ENCODE measurements at places on chromosomes 2 and 18.
A peak's percentile ranks its signal among the peaks of the same experiment; 100 is the strongest.

DNA sequence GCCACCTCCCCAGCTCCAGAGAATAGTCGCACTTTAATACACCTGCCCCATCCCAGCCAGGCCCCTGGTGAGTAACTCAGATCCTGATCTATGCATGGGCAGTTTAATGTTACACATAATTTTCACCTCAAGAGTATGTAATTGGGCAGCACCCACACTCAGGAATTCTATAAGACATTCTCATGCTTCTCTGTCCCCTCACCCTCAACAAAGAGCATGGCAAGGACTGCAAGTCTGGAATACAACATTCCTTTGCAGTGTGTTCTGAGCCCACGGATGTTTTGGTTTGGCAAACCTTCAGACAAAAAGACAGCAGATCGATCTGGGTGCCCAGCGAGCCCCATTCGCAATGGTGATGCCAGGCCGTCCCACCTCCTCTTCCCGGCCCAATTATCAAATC is 4.9 kb upstream of the SLC14A1 start:
- no peak for DNase-seq

GRCh38 chr2:12469141-12469561 is 247.6 kb upstream of the TRIB2 start:
- DNase-seq, result no peak

GRCh38 chr2:16149349-16150243 is 209.2 kb downstream of the MYCN start:
- DNase-seq, result no peak

DNA sequence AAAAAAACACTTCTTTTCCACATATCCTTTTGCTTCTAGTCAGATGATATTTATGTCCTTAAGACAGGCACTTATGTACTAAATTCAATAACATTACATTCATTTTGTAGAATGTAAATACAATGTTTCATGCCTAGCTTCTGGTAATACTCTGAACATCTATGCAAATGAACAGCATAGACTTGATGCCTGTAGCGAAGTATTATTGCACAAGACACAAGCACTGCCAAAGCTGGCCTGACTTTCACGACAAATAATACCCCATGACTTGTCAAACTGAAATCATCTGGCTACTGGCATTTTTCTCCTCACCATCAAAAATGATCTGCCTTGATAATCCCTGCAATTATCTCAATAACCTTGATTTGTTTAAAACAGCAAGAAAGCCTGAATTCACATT is 101.3 kb downstream of the L3MBTL4 start:
- no peak for DNase-seq

DNA sequence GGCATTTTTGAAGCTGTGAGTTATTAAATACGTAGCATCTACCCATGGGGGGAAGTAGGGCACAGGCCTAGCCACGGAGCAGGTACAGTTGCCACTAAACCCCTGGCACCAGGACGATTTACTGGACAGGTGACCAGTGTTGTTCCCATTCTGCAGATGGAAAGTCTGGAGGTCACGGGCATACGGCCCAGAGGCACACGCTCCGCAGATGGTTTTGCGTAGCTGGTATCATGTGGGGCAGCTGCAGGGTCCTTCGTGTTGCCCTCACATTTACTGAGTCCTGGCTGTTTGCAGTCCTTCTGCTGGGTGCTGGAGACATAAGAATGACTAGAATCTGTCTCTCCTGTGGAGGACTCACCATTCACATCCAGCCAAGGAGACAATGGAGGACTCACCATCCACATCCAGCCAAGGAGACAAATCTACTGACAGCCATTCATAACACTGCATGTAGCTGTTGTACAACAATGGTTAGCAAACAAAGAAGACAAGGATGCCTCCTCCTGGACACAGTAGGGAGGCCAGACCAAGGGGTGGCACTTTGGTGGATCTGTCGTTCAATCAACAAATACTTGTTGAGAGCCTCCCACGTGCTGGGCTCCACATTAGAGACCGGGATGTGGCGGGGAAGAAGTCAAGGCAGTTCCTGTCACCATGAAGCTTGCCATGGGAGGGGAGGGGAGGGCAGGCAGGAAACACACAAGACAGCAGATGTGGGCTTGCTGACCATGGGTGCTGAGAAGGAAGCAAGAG is 24.9 kb downstream of the TWIST2 start:
- DNase-seq, result no peak

DNA sequence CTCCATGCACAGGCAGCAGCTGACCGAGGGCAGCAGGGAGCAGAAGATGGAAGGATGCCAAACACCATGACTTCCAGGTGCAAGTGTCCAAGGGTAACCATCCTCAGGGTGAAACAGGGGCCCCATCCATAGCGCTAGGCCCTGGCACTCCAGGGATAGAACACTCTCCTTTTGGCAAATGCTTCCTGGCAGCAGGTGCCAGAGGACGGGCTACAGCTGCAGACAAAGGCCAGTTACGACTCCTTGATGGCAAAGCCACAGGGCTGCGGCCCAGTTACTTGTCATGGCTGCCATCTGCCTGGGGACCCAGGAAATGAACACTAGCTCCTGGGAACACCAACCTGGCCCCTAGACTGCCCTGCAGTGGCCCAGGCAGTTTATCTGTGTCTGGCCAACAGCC is 178.8 kb downstream of the TMEM163 start:
- DNase-seq, result no peak

- no peak for DNase-seq
These were observed 255.4 kb upstream of the CHAC2 start for GRCh38 chr2:53512071-53512826.

- no peak for DNase-seq
These were observed 492.4 kb upstream of the ACVR2A start for GRCh38 chr2:147352264-147353071.

DNA sequence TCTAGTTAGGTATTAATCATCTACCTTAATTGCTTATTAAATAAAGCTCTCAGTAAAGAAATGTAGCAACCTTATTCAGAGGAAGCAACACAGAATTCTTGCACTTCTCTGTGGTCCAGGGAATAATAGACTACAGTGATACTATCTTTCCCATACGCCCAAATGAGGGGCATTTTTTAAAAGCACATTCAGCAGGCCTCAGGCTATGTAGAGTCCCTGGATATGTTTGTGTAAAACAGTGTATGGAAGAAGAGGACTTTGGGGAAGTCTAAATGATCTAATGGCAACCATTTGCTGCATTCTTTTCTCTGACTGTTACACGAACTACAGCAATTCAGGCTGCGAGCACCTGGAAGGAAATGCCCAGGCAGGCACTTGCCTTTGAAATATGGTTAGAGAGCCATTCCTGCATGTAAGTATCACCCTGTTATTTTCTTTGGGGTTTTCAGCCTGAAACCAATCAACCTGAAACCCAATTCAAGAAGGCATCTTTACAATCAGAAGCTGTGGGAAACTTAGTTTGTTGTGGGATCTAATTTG is 1814.7 kb upstream of the CELF4 start:
- no peak for DNase-seq

DNA sequence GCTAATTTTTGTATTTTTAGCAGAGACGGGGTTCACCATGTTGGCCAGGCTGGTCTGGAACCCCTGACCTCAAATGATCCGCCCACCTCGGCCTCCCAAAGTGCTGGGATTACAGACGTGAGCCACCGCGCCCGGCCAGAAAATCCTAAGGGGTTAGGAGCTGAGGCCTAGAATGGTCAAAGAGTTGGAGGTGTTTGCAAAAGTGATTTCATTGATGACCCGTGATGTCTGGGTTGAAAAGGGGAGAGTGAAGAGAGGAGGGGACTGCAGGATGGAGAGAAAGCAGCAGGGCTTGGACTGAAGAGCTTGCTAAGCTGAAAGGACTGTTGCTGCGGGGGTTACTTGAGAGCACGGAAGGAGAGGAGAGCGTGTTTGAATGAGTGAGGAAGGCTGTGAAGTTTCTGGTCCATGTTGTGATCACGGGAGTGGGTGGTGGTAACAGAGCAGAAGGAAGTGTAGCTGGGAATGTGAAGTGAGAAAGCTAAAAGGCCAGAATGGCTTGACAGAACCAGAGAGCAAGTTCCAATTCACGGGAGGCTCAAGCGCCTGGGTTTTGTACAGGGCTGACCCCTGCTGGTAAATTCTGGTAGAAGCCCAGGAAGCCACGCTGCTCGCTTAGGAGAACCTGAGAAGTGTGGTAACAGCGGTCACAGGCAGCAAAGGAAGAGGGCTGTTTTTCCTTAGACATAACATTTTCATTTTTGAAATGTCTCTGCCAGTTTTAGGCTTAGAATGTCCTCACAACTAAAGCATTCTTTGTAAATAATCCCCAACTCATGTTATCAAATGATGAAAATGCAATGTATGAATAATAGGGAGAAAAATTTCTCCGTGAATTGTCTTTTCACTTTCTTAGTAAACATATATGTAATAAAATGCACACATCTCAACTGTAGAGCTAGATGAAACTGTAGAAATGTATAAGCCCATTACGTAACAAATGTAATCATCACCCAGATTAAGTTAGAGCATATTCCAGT is 40.5 kb upstream of the ACTR2 start:
- peak; percentile 43 for DNase-seq

- DNase-seq, result no peak
These were observed 9.1 kb upstream of the MALT1 start for GRCh38 chr18:58662118-58662517.

GRCh38 chr2:161177969-161178368 is 17.7 kb downstream of the TANK start:
- DNase-seq, result no peak

- DNase-seq, result no peak
These were observed 98.9 kb upstream of the ODC1 start for GRCh38 chr2:10546975-10547391.

DNA sequence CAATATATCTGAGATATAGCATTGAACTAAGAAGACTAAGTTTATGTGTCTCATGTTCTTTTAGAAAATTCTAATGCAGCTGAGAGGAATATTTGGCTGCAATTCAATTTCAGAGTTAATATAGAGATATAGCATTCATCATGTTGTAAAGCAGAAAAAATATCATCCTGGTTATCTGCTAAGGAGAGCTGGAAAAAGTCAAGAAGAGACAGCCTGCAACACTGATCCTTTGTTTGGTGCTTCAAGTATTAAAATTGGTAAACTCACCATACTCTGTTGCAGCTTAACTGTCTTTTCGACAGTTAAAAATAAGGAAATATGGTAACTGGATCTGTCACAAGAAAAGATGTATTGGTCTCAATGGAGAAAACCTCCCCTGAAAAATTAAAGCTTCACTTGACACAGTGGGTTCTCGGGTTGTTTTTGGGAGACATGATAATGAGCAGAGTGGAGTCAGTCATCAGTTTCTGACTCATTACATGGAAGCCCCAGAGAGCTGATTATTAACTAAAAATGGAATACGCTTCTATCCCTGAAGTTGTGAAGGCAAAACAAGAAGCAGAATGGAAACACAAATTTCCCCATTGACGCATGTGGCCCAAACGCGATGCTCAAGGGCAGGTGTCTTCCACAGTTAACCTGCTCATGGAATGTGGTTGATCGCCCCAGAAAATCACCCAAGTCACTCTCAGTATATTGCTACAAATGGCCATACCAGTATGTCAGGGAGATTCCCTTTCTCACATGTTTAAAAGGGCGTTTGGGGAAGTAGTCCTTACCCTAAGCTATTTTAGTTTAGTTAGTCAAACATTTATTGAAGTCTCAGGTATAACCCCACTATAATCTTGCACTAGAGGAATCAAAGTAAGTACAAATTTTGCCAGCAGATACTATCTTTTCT is 8.2 kb downstream of the BCL2 start:
- no peak for DNase-seq

DNA sequence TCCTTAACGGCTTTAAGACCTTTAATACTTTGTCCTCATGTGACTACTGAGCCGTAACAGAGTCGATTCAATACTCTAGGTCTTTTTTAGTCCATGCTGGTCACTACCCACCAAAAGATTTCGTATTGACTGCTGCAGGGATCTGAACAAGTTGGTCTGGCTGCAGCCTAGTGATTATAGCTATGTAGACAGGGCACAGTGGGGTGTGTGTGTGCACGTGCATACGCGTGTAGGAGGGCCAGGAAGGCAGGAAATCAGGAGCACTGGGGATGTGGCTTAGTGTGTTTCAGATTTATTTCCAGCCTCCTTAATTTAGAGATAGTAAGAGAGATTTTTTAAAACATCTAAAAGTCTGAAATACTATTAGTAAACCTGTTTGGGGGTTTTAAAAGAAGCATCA is 161.4 kb downstream of the MYO3B start:
- DNase-seq, result no peak

GRCh38 chr2:12855508-12855907 is 138.8 kb downstream of the TRIB2 start:
- DNase-seq, result no peak

DNA sequence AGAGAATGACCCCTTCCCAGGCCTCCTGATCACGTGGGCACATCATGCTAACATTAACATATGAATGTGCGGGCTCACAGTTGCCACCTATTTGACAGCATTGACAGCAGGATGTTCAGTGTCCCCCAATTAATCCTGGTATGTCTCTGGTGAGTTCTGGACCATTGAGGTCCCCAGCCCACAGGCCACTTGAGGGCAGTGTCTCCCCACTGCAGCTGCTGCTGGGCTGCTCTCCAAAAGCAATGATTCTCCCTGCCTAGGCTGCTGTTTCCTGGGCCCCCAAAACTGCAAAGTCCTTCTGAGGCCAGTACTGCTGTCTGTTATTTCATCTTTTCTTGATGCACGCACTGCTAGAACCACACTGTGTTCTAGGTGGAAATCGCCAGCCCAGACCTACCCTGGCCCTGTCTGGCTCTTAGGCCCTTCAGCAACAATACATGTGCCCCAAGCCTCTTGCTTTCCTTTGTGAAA is 52.7 kb upstream of the MAPK4 start:
- no peak for DNase-seq

DNA sequence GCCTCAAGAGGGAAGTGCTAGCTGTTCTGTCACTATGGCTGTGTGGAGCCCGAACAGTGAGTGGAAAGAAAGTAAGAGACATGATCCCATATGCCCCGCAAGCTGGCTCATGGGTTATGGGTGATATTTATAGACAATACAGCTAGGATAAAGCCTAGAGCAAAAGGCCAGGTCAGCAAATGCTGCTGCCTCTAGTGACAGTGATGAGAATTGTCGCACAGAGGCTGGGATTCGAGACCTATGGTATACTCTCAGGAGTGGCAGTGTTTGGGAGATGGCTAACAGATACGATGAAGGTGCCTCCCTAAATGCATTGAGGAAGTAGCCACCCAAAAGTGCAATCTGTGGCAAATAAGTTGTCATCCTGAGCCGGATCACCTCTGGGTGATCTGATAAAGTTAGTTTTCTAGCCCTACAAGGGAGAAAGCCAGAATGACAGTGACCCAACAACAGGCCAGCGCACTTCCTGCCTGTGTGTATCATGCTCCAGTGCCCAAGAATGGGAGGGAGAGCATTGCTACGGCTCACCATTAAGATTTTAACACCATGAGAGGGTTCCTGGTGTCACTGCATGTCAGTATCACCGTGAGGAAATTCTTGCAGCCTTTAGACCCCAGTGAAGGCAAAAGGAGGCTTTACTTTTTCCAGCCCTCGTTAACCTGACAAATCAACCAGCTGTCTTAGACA is 92.2 kb upstream of the TGFA start:
- no peak for DNase-seq

GRCh38 chr2:214781226-214781625 is 28.3 kb downstream of the BARD1 start:
- DNase-seq, result no peak

Data from activated CD4-positive, CD25-positive, alpha-beta regulatory T cell (primary cell).